ENCODE measurements at places on chromosomes 2 and 18. TPM values are rescaled to one million over a fixed set of nuclear protein-coding genes. Genes with fewer than 3 reads are reported as not detected.

THSD7B gene
- under 0.01 TPM for total RNA-seq

ABCG5 gene
- total RNA-seq = not detected

POTEC gene
- not detected for total RNA-seq

TUBB8B gene
- not detected for total RNA-seq

CFAP221 gene
- not detected for total RNA-seq

EFR3B gene
- total RNA-seq = 0.39 TPM

EVX2 gene
- total RNA-seq = not detected

PRKAG3 gene
- not detected for total RNA-seq

FBLN7 gene
- 4.6 TPM for total RNA-seq
